ENCODE measurements at places on chromosomes 2 and 18. TPM values are rescaled to one million over a fixed set of nuclear protein-coding genes. Genes with fewer than 3 reads are reported as not detected.

The FBXO15 gene
- total RNA-seq: 1.2 TPM

The KCNK3 gene
- not detected for total RNA-seq

The GREB1L gene
- not detected for total RNA-seq

The TUBB8B gene
- not detected for total RNA-seq

The MAPRE3 gene
- 2.5 TPM for total RNA-seq

DNA sequence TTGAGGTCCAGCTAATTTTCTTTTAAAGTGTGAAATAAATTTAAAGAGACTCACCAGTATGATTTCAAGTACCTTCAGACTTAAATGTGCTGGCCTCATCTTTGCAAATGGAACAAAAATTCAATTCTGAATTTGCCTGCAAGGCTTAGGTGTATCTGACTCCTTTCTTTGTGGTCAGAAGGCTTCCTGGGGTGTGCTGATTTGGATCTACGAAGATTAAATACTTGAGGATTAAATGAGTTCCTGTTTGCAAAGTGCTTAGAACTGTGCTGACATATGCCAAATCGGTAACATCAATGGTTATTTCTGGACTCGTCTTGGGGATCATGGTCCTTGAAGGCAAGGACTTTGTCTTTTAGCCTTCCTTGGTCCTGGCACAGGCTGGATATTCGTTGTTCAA is 9.7 kb downstream of the KLHL29 start:
- DNase-seq: no peak

- peak; percentile 56 for DNase-seq
Measured at GRCh38 chr18:13112982-13113381, 105.6 kb upstream of the LDLRAD4 start.

DNA sequence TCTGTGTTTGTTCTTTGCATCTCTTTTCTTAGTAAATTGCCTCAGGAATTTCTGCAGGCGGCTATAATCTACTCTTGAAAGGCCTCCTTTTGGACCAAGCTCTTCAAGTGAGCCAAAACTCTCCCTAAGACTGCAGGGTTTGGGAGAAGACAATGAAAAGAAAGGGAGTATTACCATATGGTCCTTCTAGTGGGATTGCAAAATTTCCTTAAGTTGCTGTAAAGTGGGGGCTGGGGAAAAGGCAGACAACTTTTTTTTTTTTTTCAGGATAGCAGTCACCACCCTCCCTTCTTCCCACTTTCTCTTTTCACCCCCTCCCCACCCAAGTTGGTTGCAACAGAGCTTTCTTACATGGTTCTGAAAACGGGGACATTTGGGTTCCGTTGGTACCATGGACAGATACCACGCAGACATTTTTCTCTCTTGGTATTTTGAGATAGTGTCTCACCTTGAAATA is 183.7 kb downstream of the FHOD3 start:
- DNase-seq: no peak

DNA sequence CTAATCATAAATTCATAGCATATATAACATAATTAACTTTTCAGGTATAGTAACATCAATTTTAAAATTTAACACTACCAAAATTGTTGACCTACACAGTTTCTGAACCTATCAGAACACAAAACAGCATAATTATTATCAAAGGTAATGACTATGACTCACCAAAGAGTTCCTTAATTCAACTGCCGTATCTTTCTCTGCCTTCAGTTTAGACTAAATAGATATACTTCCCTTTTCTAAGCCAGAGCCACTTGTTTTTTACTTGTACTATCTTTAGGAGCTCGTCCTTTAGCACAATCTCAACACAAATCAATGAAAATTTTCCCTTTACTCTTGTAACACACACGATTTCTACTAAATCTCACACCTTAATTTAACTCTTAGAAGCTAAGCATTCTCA is 54.4 kb downstream of the CCDC88A start:
- DNase-seq: no peak

DNA sequence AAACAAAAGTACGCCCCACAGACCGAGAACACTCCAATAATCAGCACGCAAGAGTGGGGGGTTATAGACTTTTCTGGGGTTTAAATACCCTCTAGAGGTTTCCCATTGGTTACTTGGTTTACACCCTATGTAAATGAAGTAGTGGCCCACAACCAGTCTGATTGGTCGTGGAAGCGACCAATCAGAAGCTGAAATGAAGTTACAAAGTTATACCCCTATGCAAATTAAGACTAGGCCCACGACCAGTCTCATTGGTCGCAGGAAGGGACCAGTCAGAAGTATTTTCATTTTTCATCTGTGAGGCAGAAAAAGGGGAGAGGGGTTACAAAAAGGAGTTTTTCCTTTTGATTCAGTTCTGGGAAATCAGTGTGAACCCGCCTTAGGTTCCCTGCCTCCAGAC is 55.3 kb upstream of the YWHAQ start:
- no peak for DNase-seq

DNA sequence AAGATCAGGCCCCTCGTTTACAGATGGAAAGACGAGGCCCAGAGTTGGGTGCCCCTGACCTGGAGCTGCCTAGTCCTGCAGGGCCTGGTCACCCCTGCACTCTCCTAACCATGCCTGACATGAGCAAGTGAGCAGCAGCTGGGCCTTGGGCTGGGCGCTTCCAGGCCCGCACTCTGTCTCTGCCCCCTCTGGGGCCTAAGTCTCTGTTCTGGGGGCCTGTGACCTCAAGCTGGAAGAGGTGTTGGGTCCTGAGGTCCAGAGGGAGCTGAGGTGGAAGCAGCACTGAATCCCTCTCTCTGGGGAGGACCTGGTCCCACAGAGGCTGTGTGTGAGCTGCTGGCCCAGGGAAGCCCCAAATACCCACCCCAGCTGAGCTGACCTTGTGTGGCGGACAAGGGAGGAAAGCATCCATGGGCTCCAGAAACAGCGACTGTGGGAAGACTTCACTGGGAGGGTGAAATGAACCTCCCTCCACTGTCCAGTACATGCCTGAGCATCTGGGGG is 46.1 kb upstream of the GPC1 start:
- DNase-seq: no peak

- no peak for DNase-seq
Measured at GRCh38 chr2:45826884-45827635, 175.6 kb downstream of the PRKCE start.

- DNase-seq: no peak
Measured at GRCh38 chr18:29982218-29982617, 1060.3 kb downstream of the DSC3 start.

GRCh38 chr2:222955008-222955407 is 94.2 kb downstream of the ACSL3 start:
- peak; percentile 20 for DNase-seq

- peak; percentile 82 for DNase-seq
Measured at GRCh38 chr2:39243469-39244123, at the start of gene CDKL4. TSS of gene CDKL4 (minus strand) at chr2:39243970.

GRCh38 chr2:47223980-47224379 is 68.9 kb upstream of the STPG4 start:
- no peak for DNase-seq

DNA sequence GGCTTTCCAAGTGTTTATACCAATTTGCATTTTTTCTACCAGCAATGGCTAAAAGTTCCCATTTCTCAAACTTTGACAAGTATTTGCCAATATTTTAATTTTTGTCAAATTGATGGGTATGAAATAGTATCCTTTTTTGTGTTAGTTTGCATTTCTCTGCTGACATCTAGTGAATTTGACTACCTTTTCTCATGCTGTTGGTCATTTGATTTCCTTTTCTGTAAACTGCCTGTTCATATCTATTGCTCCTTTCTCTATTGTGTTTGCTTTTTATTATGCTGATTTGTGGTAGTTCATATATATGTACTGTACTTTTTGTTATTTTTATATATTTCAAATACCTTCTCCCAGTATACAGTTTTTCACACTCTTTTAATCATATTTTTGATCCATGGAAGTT is 149.4 kb downstream of the PMAIP1 start:
- DNase-seq: no peak

DNA sequence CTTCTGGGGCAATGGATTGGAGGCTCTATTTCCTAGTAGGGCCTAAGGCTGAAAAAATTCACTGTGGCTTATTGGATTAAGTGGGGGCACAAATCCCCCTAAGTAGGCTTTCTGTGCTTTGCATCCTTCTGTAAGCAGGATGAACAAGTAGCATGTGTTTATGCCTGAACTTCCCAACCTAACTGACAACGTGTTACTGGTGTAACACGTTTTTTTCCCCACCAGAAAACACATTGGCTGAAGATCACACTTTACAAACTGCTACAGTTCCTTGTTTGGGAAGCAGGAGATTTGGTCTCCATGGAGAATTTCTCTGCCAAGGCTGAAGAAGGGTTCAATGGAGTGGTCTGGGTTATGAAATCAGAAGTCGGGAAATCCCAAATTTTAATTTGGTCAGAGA is 7.2 kb upstream of the ITGA6 start:
- no peak for DNase-seq

DNA sequence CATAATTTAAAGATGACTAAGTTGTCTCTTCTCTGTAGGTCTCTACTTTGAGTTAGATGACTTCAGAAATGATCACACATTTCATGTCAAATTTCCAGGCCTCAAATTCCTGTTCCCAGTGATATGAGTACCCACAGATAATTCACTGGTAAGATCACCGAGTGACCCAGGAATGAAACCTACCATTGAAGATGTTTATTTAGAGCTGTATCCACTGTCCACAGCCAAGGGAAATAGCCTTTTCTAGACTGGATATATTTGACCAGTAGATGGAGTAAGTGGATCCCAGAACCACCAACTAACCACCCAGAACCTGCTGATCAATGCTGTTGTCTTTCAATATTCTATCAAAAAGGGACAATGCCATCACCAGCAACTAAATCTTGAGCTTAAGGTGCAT is 238.8 kb downstream of the SLC8A1 start:
- DNase-seq: no peak

- no peak for DNase-seq
Measured at GRCh38 chr2:203786549-203787351, 80.3 kb downstream of the CD28 start.

DNA sequence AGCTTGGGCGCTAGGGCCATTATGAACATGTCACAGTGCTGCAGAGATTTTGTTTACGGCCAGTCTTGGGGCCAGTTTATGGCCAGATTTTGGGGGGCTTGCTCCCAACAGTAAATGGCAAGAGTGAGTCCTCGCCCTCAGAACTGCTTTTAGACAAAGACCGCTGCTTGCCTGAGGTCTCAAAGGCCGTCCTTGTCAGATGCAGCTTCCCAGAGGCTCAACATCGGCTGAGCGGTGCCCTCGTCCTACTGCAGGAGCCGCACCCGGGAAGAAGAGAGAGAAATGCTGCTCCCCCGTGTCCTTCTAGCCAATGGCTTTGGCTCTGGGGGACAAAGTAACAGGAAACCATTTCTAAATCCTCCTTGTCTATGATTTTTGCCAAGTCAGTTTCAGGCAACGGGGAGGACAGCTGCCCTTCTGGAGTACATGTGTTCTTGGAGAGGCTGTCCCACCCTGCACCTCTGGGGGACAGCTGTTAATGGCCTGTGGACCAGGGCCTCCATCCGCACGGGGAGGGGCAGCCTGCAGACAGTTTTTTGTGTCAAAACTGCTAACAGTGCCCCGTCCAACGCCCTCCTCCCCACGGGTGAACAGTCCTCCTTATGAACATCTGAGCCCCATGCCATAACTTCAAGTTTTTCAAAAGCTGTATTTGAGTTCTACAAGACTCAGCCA is 66.1 kb downstream of the C18orf63 start:
- no peak for DNase-seq

- DNase-seq: peak; percentile 37
Measured at GRCh38 chr2:111057045-111057444, 63.7 kb upstream of the BCL2L11 start.

Measured in activated CD4-positive, alpha-beta T cell treated with anti-CD3 and anti-CD28 coated beads, Interleukin-2, amount 10 ng/mL, durations not matched to agents 24 days and 14 days (primary cell).